ENCODE measurements at places on chromosomes 1 and 21. TPM values are rescaled to one million over a fixed set of nuclear protein-coding genes. Genes with fewer than 3 reads are reported as not detected.

Gene ADORA3
- total RNA-seq = not detected

Gene ERG
- not detected for total RNA-seq

Gene MTARC1
- 1.7 TPM for total RNA-seq

Gene ACOT11
- 1.3 TPM for total RNA-seq

Gene HMGN2
- 223 TPM for total RNA-seq

Gene ACKR1
- total RNA-seq = not detected

Gene PAX7
- not detected for total RNA-seq

Gene PTPRU
- 6.9 TPM for total RNA-seq

Gene PTGS2
- total RNA-seq = 3.0 TPM

Gene CACHD1
- total RNA-seq = 11.9 TPM

Gene CMPK1
- total RNA-seq = 78.0 TPM

Gene PALMD
- total RNA-seq = 6.8 TPM

GRCh38 chr21:46002841-46003574 is 21.4 kb downstream of the COL6A1 start:
- no peak for DNase-seq

DNA sequence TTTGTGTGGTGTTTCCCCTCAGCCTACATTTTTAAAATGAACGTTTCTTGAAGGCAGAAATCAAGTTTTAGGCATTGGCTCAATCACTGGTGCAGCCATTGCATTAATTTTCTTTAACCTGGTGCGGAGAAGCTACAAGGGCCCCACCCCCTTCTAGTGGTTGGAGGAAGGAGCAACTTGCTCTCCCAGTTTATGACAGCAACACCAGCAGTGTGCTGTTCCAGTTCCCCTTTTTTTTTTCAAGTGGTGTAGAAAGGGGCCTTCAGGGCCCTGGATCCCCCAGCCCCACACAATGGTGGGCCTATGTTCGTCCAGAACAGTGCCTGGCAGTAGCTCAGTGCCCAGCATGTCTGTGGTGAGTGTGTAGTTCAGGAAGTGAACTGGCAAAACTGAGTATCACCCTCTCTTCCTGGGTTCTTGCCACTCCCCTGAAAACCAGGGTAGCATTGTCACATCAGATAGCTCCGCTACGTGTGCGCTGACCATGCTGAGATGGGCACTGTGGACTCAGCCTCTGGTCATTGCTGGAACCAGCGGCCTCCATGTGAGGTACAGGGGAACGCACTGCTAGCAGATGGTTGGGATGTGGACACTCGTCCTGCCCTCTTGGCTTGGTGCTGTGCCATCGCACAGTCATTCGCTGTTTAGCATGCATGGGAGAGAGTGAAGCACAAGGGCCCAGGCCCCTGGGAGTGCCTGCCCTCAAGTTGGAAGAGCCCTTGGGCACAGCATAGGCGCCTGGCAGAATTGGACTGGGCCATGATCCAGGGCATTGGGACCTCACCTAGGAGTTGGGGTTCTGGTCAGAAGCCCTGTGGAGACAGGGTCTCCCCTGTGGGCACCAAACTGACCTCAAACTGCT is 7.2 kb downstream of the ARF1 start:
- DNase-seq = no peak

- no peak for DNase-seq
These were observed 104.8 kb upstream of the CASZ1 start for GRCh38 chr1:10901091-10901890.

DNA sequence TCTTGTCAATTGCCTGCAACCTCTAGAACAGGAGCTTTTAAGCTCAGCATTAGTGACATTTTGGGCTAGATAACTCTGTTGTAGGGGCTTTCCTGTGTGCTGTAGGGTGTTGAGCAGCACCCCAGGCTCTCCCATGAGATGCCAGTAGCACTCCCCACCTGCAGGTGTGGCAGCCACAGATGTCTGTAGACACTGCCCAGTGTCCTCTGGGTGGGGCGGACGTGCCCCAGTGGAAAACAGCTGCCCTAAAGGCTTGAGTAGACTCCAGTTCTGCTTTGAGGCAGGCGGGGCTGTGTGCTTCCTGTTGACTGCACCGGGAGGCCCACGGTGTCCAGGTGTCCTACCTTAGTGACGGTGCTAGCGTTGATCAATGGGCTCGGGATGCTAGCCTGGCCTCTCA is 16.9 kb upstream of the PWP2 start:
- DNase-seq = no peak

DNA sequence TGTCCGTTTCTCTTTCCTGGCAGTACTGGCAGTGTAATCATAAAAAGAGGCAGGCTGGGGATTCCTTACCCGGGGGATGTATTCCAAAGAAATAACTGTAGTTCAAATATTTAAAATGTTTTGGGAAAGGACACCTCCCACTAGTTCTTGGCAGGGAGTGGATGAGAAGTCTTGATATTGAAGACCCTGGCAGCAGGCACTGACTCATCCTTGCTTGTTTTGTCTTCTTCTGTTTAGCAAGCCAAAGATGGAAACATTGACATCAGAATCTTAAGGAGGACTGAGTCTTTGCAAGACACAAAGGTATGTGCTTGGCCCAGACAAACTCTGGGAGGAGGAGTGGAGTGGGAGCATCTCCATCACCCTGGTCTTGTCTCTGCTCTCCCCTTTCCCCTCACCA is 639 bp downstream of the IL20 start:
- peak; percentile 83 for DNase-seq

DNA sequence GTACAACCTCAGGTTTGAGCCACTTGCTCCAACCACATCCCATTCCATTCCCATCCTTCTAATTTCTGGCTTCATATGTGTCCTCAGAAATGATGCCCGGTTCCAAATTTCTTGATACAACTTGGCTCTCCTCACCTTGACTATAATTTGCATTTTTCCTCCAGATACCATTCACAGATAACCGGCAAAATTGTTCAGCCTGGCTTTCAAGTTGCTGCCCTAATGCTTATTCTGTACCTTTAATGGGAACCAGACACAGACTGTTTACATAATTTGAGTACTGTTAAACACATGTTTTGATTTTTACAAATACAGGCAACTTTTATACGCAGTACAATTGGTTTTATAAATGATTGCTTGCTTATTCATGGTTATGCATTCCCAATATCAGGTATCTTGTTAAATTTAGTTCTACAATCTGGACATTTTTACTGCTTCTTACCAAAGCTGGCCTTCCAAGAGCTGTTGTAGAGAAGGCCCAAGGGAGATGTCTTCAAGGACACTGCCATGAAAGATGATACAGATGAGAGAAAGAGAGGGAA is 649.5 kb upstream of the CAMK1G start:
- no peak for DNase-seq

- DNase-seq = peak; percentile 72
These were observed 70.8 kb upstream of the RHOU start for GRCh38 chr1:228664399-228664914.

GRCh38 chr1:86470859-86471258 is 2.1 kb downstream of the CLCA1 start:
- no peak for DNase-seq

DNA sequence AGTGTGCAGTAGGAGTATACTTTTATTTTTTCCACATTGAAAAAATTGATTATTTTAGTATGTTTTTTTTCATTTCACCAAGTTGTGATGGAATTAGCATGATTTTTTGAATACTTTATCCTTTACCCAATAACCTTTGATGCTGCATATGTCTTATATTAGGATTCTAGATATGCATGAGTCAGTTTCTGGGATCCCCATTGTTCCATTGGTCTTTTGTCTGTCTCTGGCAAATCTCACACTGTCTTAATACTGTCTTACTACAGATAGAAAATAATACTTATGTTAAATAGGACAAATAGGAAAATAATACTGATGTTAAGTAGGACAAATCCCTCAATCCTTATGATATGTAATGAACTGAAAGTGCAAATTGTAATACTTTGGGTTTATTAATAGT is 54.3 kb upstream of the ASB17 start:
- no peak for DNase-seq

GRCh38 chr1:54794451-54795355 is 6.4 kb downstream of the TTC22 start:
- DNase-seq = no peak

DNA sequence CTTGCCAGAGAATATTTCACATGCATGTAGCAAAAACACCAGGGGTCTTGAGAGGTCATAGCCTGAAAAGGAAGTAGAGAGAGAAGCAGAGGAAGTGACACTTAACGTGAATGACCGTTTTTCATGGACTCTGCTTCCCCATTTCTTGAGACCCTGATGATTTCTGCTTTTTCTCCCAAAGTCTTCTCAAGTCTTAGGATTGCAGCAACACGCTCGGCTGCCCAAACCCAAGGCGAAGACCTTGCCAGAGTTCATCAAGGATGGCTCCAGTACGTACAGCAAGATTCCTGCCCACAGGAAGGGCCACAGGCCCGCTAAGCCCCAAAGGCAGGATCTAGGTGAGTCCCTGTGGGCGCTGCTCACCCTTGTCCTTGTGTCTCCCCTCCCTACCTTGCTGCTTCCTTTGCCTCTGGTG is 12.8 kb downstream of the THEMIS2 start:
- no peak for DNase-seq

GRCh38 chr1:10292188-10292587 is 81.8 kb downstream of the KIF1B start:
- peak; percentile 78 for DNase-seq

GRCh38 chr1:31780632-31781031 is 16.5 kb upstream of the ADGRB2 start:
- DNase-seq = no peak

GRCh38 chr1:40078512-40079333 is 18.3 kb downstream of the PPT1 start:
- DNase-seq = peak; percentile 60

DNA sequence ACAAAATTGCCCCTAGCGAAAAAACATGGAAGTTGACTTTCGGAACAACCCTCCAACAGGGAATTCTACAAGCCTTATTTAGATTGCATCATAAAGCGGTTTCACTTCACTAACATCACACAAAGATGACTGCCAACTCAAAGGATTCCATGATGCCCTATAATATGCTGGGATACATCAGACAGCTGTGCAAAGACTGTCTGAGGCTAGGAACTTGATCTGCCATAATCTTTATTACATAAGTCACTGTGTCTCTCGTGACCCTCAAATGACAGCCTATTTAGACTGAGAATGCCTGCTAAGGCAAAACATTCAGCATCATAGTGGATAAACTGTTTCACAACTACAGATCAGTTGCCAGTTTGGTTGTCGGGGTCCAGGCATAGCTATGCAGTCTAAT is 23.8 kb downstream of the FH start:
- DNase-seq = peak; percentile 35

- DNase-seq = no peak
These were observed 22.9 kb upstream of the IKBKE start for GRCh38 chr1:206447422-206447765.

DNA sequence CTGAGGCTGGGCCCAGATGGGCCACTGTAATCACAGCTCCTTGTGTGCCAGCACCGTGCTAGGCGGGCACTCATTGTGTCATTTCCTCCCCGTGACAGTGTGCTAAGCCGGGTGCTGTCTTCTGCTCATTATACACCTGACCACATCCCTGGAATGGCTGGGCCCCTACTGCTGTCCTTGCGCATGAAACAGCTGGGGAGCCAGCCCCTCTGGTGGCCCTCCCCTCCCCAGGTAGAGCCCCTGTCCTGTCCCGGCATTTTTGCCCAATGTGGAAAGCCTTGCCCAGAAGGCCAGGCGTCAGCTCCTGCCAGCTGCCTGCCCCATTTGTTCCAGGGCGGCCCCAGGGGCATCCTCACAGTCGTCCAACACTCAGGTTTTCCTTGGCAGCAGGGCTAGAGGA is 107.4 kb upstream of the CASZ1 start:
- DNase-seq = no peak

DNA sequence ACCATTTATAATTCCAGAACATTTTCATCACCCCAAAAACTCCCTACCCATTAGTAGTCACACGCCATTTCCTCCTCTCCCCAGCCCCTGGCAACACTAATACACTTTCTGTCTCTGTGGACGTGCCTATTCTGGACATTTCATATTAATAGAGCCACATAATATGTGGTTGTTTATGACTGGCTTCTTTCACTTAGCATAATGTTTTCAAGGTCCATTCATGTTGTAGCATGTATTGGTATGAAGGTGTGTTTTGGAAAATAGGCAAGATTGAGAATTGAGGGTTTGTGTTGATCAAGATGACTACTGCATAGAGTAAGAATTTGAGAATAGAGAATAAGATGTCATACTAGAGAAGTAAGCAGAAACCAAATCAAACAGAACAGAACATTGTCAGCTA is 67.5 kb downstream of the ZFYVE9 start:
- DNase-seq = no peak

GRCh38 chr21:18468790-18469189 is 65.2 kb upstream of the TMPRSS15 start:
- no peak for DNase-seq

DNA sequence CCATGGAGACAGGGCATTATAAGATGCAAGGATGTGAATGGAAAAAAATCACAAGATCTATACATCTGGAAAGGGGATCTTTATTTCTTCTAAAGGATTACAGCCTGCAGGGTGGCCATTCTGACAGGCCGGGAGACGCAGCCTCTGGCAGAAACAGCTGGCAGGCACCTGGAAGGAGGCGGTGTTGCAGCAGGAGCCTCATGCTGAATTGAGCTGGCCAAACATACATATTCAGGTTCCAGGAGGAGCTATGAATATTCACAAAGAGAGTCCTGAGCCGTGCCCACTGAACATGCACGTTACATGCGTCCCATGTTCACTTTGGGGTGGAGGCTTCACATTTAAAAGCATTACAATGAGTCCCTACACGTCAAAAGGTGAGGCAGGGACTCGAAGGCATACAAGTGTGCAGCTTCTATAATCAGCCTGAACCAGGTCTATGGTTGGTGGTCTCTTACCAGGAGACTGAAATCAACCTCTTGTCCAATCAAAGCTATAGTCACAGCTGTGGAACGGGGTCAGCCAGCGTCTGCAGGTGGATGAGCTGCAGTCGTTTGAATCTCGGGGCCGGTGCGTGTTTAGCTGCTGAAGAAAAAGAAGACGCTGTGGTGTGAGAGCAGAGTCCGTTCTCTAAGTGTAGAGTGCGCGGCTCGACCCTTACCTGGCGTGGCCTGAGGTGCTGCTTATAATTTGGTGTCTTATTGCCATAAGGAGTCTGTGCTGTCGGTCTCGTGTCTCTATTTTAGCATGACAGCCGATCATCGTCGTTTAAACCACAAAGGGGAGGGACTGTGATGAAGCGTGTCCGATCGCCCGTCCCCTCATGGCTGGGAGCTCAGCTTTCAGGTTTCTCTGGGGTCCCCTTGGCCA is 183.0 kb downstream of the ETS2 start:
- no peak for DNase-seq

- peak; percentile 96 for DNase-seq
These were observed 44.2 kb downstream of the ADAMTS1 start for GRCh38 chr21:26800970-26801431.

DNA sequence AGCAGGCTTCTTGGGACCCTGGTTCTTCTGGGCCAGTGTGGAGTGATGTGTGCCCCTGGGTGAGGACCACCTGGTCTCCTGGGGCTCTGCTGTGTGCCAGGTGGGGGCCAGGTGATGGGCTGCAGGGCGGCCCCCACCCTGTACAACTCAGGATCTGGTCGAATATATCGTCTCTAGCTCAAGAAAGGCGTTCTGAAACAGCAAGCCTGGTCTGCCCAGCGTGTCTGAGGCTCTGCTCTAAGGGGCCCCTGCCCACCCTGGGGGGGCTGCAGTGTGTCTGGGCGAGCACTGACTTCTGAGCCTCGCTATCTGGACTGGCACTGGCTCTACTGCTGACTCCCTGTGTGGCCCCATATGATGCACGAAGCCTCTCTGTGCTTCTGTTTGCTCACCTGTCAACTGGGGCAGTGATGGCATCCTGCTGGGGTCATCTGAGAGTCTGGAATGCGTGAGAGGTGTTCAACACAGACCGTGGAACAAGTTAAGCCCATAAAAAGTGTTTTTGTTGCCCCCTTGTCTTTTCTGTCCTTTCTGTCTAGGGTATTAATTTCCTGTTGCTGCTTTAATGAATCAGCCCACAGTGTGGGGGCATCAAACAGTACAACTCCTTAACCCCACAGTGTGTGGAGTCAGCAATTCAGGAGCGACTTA is 56.0 kb upstream of the TRAPPC10 start:
- no peak for DNase-seq
